RPMI8226 (cell line): ENCODE measurements at places on chromosomes 16 and 17.

DNA sequence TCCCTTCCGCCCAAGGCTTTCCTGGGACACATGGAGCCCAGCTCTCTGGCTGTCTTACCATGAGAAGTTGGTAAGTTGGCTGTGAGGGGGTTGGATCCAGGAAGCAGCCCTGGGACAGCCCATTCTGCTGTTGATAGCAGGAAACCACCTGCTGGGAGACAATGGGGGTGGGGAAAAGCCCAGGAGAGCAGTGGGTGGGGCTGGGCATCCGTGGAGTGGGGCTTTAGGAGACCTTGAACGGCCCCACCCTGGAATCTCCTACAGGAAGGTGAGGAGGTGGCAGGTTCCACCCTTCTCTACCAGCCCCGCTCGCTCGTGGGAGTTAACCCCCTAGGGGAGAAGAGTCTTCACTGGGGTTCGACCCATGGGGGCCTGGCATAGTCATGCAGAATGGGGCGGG, 5.8 kb downstream of the TMEM92 start:
- no peak for DNase-seq

DNA sequence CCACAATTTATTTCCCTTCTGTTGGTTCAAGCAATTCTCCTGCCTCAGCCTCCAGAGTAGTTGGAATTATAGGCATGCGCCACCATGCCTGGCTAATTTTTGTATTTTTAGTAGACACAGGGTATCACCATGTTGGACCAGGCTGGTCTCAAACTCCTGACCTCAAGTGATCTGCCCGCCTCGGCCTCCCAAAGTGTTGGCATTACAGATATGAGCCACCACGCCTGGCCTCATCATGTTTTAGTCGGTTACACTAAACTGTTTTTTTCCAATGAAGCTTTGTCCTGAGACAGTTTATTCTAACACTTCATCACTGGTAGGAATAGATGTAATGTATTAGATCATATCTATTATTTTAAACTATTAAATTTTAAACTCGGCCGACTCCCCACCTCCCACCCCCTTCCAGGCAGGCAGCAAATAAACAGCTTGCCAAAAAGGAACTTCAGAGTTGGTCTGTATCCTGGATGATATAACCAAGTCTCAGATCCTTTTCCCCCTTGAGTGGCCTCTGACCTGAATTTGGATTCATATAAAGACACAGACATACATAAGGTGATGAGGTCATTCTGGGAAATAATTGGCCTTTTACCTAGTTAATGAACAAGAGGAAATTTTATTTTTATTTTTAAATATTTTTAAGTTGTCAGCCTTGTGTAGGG, 18.4 kb upstream of the CORO6 start:
- DNase-seq = no peak

DNA sequence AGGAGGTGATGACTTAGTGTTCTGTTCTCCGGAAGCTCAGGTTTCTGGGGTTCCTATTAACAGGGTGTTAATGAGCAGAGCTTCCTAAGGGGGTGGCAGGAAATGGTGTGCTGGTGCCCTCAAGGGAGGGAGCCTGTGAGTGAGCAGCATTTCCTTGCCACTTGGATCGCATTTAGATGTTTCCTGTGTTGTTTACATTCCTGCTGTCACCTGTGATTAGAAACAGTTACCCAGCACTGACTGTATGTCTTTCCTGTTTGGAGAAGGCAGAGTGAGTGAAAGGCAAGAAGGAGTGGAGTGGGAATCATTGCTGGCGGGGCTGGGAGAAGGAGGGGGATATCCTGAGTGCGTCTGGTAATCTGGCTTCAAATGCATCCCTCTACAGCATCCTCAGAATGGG, 214.6 kb downstream of the CCDC182 start:
- DNase-seq = no peak

DNA sequence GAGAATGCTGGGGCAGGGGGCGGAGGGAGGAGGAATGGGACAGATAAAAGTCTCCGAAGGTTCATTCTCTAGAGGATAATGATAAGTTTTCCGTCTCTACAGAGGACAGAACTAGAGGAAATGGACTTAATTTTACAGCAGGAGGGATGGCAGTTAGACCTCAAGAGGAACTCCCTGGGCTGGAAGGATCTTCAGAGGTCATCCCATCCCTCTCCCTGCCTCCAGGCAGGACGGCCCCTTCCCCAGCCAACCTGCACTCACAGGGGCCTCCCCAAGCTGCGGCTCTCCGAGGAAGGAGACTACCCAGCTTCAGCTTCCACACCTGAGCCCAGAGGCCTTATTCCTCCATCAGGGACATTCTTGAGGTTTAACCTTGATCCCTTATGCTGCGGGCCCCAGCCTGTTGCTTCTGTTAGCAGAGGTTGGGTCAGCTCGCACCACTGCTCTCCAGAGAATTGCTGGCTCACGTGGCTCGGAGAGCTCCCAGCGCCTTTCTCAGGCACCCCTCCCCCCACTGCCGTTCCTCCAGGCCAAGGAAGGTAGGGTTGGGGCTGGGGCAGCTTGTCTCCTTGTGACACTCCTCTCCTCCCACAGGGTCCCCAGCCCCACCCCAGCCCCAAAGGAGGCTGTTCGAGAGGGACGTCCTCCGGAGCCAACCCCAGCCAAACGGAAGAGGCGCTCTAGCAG, 8.5 kb downstream of the ELOB start:
- no peak for DNase-seq

- DNase-seq = no peak
Measured at GRCh38 chr16:11432856-11433395, 87.7 kb downstream of the RMI2 start.

- DNase-seq = no peak
Measured at GRCh38 chr17:57311281-57312216, 55.2 kb downstream of the MSI2 start.

- DNase-seq = no peak
Measured at GRCh38 chr17:82775001-82775823, 23.3 kb downstream of the TBCD start.

DNA sequence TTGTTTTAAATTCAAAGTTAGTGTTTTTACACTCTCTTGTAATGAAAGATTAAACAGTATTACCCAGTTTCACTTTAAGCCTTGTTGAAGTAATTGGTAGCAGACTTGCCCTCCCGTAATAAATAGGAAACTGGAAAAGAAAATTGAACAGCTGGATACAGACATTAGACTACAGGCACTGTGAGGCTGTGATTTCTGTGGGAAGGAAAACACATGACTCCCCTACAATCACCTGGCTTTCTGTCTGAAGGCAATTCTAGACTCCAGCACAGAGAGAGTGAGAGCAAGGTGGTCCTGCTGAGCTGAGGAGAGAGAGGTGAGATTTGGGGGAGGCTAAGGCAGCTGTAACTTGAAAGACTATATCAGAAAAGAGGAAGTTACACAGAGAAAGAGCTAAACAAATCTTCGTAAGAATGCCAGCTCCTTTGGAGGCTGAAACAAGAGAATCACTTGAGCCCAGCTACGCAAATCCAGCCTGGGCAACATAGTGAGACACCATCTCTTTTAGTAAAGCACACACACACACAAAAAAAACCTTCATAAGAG, 57.8 kb upstream of the CDYL2 start:
- DNase-seq = no peak

GRCh38 chr16:54009464-54010176, 277.0 kb downstream of the IRX3 start:
- no peak for DNase-seq

GRCh38 chr17:39236450-39236927, 10.7 kb upstream of the STAC2 start:
- no peak for DNase-seq

DNA sequence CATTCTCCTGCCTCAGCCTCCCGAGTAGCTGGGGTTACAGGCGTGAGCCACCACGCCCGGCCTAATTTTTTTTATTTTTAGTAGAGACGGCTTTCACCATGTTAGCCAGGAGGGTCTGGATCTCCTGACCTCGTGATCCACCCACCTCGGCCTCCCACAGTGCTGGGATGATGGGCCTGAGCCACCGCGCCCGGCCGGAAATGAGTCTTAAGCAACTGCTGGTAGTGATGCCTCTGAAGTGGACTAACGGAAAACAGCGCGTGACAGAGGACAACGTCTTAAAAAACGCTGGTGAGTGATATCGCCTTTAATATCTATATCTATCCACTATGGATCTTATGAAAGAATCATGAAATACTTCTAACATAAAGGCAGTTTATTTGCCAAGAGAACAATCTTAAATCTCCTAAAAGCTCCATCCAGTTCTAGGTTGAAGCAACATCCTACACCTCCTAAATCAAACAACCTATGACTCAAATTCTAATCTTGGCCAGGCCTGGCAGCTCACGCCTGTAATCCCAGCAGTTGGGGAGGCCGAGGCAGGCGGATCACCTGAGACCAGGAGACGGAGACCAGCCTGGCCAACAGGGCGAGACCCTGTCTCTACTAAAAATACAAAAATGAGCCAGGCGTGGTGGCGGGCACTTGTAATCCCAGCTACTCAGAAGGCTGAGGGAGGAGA, 69.8 kb downstream of the NXN start:
- no peak for DNase-seq

DNA sequence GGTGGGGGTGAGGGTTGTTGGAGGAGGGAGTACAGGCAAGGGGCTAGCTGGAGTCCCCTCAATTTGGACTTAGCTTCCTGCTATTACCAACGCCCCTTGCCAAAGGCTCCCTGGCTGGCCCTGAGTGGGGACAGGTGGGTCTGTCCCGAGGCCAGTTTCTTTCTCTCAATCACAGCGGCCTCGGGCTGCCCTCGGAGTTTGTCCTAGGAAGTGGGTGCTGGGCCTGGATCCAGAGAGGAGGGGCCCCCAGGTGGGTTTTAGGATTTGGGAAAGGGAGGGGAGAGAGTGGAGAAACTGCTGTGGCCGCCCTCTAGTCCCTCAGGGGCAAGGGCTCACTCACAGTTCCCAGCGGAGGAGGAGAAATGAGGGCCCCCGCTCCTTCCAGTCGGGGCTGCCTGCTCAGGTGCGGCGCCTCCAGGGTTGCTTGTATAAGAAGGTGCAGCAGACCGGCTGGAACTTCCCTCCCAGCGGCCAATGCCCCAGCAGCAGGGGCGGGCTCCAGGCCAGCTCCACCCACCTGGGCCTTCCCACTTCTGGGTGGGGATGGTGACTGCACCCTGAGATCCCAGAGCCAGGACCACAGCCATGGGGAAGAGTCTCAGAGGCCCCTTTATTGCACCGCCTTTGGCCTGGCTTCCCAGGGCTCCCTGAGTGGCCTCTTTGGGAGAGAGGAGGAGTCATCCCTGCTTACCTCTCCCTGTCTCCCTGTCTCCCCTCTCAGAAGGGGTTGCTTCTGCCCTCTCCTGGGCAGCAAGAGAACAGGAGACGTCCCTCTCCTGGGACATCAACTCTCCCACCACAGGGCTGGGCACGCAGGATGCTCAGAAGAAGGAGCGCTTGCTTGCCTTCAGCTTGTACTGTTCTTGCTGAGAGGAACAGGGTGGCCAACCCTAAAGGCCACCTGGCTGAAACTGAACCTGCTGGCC, 112.0 kb upstream of the SMURF2 start:
- DNase-seq = peak; percentile 83

DNA sequence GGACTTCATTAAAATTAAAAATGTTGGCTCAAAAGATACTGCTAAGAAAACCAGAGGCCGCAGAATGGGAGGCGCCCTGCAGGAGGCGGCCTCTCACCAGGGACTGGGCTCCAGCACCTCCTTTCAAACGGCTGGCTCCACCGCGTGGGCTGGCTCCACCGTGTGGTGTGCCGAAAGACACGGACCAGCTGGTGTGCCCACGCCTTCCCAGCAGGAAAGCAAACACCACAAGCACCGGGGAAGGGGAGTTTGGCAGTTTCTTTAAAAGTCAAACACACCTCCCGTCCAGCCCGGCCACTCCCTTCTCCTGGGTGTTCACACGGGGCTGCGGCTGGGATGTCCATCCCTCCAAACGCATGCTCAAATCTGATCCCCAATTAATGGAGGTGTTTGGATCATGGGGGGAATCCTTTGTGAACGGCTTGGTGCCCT, 13.9 kb downstream of the HAGH start:
- DNase-seq = peak; percentile 35

GRCh38 chr17:39026980-39027451, 59.8 kb upstream of the FBXO47 start:
- peak; percentile 85 for DNase-seq

DNA sequence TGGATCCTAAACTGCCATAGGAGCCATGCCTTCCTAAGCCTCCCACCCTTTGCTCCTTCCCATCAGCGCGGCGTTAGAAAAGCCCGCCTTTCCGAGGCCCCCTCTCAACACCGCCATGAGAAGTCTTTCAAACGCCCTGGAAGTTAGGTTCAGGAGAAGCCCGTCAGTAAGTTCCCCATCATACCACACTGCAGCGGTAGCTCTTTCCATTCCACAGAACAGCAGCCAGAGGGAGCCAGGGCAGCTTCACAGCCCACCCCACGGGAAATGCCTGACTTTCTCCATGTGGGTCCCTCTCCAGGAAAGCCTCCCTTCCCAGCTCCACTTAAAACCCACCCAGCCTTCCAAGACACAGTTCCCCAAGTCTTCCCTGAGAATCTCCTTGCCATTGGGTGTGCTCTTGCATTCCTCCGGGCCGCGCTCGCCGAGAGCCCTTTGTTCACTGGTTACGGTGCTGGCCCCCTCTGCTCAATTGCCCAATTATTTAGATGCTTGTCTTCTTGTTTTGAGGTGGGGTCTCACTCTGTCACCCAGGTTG, 28.7 kb downstream of the KIAA0513 start:
- no peak for DNase-seq
